ENCODE measurements at places on chromosomes 2 and 18.

GRCh38 chr18:63422864-63423304 lies 608 bp upstream of the VPS4B start:
- DNase-seq, result no peak

GRCh38 chr2:42567806-42568400 lies 529 bp upstream of the MTA3 start:
- DNase-seq, result no peak

DNA sequence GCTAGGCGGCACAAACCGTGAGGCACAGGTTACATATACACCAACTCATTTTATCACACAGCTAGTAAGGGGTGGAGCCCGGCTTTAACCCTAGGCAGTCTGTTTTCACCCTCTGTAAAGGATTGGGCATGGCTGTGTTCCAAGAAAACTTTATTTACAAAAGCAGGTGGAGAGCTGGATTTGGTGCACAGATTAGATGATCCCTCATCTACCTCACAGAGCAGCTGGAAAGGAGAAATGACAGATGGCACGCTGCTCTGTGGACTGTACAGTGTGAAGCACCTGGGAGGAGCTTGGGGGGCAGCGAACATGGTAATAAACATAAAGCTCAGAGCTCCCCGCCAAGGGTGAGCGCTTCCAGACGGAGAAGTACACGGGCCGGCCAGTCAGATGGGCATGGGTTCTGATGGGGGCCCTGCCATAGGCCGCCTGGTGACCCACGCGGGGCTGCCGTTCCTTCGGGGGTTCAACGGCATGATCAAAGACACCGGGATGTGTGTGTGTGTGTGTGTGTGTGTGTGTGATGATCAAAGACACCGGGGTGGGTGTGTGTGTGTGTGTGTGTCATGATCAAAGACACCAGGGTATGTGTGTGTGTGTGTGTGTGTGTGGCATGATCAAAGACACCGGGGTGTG lies 862 bp upstream of the TMEM177 start:
- DNase-seq, result no peak

DNA sequence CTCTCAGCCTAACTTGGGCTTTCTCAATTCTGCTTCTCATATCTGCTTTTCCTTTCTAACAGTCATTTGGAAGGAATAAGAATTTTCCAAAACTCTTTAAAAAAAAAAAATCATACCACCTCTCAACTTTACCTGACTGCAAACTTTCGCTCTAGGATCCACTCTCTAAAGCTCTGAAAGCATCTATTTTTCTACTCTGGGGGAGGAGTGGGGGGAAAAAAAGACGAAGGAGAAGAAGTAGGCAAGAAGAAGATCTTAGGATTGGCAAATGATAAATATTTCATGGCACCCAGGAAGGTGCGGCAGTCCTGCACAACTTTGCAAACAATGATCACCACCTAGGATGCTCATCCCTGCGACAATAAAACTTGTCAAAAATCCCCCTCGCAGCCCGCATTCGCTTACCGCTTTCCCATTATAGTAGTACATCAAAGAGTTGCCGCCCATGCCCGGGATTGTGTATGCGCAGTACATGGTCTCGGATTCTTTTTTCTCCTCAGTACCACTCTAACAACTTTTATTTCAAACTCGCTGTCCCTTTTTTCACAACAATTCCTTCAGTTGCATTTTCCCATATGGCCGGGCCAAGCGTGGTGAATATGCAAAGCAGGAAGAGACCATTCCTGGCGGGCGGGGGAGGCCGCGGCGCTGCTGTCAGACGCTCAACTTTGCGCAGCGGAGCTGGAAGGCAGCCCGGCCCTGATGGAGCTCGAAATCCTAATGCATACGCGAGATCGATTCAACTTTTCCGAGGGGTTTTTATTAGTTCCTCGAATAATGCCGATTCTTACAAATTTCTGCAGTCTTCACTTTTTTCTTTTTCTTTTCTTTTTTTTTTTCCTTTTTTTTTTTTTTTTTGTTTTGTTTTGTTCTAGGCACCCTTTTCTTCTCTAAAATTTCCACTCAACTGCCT lies 266.5 kb downstream of the TCF4 start:
- DNase-seq, result peak; percentile 82

- no peak for DNase-seq
Observed at GRCh38 chr2:98026927-98027522, 31.3 kb upstream of the TMEM131 start.

GRCh38 chr2:232023426-232023825 lies 61.9 kb downstream of the DIS3L2 start:
- no peak for DNase-seq

GRCh38 chr2:125837128-125837527 lies 818.8 kb upstream of the GYPC start:
- DNase-seq, result no peak

DNA sequence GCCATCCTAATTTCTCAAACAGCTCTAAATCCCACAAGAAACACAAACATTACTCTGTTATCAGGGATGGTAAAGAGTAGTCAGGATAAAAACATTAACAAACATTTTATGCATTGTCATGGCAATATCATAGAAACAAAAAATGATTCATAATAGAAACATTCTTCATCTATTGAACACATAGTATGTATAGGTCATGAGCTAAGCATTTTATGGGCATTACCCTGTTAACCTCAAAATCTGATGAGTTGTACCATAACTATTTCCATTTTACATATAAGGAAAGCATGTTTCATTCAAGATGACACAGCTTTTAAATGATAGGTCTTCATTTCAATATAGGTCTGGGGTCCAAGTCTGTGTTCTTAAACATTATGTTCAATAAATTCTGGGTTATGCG lies 344.9 kb downstream of the RND3 start:
- peak; percentile 32 for DNase-seq

DNA sequence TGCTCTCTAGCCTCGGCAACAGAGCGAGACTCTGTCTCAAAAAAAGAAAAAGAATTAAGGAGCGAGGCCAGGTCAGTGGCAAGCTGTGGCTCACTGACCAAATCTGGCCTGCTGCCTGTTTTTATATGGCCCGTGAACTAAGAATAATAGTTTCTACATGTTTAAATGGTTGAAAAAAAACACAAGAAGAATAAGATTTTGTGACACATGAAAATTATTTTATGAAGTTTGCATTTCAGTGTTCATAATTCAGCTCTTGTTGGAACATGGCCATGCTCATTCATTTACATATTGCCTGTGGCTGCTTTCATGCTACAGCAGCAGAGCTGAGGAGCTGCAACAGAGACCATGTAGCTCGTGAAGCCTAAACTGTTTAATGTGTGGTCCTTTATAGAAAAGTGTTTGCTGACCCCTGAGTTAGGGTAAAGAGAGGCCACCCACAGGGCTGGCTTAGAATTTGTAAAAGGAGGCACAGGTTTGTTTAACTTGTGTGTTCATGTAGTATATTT lies 59.5 kb downstream of the MFSD6 start:
- DNase-seq, result no peak

DNA sequence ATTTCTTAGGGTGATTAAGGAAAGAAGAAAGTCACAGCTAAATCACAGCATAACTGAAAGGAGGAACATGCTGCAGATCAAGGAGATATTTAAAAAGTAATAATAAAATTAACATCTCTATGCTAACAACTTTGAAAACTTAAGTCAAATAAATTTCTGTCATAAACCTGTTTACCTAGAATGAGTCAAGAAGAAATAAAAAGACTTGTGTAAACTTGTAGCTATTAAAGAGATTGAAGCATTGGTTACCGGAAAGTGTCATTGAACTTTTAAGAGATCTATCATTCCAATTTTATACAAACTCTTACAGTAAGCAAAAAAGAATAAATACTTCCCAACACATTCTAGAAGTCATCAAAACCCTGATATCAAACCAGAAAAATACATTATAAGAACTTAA lies 520.1 kb upstream of the SYT4 start:
- DNase-seq, result no peak

GRCh38 chr2:69926849-69927515 lies 12.1 kb downstream of the MXD1 start:
- no peak for DNase-seq

- DNase-seq, result peak; percentile 73
Observed at GRCh38 chr2:28801726-28802125, 8.9 kb upstream of the SPDYA start.

DNA sequence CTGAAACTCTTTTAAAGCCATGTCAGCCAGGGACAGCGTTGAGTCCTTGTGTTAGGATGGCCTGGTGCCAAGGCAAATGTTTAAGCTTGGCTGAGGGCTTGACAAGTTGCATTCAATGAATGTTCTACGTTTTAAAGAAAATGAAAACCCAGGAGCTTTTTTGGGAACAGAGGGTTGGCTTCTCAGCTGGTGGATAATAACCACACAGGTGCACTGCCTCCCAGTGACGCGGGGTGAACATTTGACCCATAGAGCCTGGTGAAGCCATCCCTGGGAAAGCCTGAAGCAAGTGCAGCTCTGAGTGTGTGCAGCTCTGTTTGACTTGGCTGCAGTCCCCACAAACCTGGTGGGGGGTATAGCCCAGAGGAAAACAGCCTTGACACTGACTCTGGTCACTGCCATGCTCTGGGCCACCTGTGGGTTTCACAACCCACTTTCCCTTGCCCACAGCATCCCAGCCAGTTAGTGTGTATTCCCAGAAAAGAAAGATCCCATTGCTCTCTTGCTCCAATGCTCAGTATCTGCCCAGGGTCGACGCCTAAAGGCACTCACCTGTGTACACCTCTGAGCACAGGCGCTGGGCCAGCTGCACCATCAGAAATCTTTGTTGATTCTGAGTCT lies 874.9 kb downstream of the RNF144A start:
- DNase-seq, result no peak

DNA sequence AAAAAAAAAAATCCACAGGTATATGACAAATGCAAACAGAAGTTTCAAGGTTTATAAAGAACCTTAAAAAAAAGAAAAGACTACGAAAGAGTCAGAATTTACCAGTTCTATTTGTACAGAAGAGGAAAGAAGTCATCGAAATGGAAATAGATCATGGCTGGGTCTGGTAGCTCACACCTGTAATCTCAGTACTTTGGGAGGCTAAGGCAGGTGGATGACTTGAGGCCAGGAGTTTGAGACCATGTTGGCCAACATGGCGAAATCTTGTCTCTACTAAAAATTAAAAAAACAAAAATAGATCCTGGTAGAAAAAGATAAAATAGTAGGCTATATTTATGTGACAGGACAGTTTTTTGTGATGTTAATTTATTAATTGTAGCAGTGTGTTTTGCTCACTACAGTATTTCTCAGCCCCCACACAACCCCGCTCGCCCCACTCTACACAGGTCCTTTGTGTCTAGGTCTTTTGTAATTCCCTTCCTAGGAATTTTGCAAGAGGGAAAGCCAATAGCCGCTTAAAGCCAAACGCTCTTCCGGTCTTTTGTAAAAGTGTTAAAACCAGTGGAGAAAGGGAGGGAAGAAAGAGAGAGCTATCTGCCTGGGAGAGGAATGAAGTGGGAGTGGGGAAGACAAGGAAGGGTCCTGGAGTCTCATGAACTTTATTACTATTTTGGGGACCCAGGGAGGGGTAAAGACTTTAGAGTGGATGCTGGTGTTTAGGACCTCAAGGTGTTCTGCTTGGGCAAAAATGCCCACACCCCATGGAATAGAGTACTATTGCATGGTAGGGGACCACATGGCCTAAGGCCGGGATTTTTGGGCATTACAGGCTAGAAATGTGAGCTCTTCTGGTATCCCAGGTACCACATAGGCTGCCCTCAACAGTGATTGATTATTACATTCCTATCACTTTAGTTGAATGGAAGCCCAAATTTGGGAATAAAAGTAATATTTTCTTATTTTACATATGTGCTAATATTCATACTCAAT lies 59.4 kb upstream of the XPO1 start:
- no peak for DNase-seq

GRCh38 chr2:220334871-220335590 lies 707.6 kb downstream of the SLC4A3 start:
- no peak for DNase-seq

DNA sequence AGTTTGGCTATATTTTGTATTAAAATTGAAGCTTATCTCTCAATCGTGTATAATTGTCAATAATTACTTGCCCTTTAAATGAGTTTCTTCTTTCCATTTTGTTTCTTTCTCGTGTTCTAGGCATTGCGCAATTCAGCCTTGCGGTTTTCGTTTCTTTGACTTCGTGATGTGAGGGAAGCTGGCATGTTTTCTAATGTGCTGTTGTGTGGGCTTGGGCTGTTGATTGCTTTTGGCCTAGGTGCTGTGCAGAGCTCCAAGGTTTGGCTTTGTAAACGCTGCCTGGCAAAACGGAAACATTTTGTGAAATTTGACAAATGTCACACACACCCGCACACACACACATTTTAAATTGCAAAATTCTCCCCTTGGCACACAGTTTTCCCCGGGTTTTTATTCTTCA lies 242.6 kb upstream of the TCF4 start:
- DNase-seq, result no peak

GRCh38 chr2:134232461-134232860 lies 21.4 kb upstream of the MGAT5 start:
- no peak for DNase-seq

DNA sequence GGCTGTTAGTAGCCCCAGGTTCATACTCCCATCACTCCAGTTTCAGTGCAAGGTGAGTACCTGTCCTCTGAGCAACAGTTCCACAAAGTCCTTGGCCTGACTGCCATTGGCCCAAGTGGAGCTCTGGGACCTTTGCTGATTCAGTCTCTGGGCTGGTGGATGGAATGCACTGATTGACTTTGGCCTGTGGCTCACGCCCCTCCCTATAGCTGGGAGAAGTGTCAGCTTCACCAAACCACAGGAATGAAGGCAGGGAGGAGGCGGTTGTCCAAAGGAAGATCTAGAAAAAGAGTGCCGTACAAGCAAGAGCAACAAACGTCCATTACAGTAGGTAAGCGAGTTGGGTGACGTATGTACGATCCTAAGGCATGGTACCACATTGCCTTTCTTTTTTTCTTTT lies 34.0 kb downstream of the QPCT start:
- DNase-seq, result peak; percentile 69

- DNase-seq, result no peak
Observed at GRCh38 chr2:114745700-114746099, 303.3 kb downstream of the DPP10 start.

GRCh38 chr2:128423788-128424165 lies 105.1 kb upstream of the HS6ST1 start:
- no peak for DNase-seq

DNA sequence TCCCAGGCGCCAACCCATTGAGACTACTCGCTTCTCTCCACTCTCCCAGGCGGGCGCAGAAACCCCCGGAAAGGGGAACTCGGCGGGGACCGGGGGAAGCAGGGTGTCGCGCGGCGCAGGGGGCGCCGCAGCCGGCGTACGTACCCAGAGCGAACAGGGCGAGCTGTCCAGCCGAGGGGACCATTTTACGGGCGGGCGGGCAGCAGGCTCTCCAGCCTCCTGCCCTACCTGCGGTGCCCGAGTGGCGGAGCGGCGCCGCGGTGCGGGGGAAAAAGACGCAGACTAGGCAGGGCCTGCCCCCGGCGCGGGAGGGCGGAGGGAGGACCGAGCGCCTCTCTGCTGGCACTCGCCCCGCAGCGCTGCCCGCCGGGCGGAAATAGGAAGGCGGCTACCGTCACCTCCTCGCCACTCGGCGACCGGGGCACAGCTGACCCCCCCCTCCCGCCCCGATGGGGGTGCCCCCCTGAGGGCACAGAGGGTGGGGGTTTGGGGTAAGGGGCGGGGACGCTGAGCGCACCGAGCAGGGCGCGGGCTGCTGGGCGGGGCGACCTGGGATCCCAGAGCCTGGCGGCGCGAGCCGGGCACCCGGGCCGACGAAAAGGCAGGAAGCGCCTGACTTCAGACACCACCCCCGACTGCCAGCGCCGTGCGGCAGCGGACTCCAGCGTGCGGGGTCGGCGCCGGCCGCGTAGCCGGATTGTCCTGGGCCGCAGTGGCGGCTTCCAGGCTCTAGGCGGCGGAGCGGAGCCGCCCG lies at the start of gene TGFA:
TGFA (minus strand) TSS at position 243 of the 754 bp plus-strand sequence; CDS start at position 184, 59 bp downstream.
- no peak for DNase-seq
